NCI-H510A (cell line): ENCODE measurements at places on chromosomes 3 and 15.

DNA sequence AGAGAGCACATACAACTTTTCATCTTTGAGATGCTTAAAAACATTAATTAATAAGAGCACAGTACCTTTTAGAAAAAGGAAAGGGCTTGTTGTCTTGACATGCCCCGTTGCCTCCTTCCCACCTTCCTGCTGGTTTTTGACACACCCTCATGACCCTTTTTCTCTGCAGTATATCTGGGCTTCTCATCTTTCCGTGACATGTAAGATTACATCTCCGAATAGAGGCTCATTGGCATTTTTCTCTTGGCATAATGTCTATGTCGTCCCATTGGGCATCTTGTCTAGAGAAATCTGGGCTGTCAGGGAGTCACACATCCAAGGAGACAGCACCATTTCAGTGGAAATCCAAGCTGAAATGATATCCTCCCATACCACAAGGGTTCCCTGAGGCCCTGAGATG is 64.1 kb downstream of the LRTM1 start:
- no peak for DNase-seq

DNA sequence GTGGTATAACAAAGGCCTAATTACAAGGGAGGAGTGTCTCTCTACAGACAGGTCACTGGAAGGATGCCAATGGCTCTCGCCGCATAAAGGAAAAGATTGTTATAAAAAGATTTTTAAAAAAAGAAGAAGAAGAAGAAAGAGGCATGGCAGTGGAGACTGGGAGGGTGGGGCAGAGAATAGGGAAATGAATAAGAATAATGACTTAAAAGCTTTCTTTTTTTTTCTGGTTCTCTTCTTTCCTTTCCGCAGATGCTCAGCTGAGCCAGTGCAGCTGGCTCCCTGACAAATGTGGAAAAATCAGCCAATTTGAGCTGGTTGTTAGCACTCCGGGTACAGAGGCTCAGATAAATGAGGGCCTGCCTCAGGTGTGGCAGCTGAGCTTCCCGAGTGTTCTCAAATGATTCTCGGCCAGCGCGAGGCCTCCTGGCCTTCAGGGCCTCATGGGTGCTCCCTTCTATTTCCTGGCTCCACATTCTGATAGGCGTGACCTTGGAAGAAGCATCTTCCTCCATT is 234.1 kb downstream of the RORA start:
- no peak for DNase-seq

GRCh38 chr3:33949074-33949473 is 150.6 kb downstream of the PDCD6IP start:
- DNase-seq: no peak

GRCh38 chr15:67080900-67081431 is 15.6 kb downstream of the SMAD3 start:
- no peak for DNase-seq

DNA sequence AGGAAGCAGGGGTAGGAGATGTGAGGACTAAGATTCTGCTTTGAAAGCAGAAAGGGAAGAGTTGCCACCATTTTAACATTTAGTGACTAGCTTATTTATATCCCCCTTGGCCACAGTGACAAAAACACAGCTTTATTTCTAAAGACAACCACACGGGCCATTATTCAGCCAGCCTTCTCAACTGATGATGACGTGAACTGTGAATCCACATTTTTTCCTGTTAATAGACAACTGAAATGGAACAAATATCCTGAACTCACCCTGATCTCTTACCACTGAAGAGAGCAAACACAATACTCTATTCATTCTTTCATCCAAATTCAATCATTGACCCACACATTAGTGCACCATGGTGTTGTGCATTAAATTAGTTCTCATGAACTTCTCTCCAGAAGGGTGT is 145.1 kb downstream of the TNIK start:
- no peak for DNase-seq

- DNase-seq: peak; percentile 10
These were observed 77.1 kb downstream of the WDR76 start for GRCh38 chr15:43903864-43904290.

- no peak for DNase-seq
These were observed 68.1 kb downstream of the TM4SF4 start for GRCh38 chr3:149542375-149543312.
